ENCODE measurements at places on chromosomes 12 and 14.

- no peaks in the 10 kb centered on the region for H3K36me3 ChIP-seq
- no peaks in the 10 kb centered on the region for H3K4me1 ChIP-seq
- H3K27ac ChIP-seq = no peak overlapping the region
- H3K4me3 ChIP-seq = no peak overlapping the region
- no peak for DNase-seq
These were observed 1.0 kb downstream of the PPP1R36 start for GRCh38 chr14:64550621-64551333.

DNA sequence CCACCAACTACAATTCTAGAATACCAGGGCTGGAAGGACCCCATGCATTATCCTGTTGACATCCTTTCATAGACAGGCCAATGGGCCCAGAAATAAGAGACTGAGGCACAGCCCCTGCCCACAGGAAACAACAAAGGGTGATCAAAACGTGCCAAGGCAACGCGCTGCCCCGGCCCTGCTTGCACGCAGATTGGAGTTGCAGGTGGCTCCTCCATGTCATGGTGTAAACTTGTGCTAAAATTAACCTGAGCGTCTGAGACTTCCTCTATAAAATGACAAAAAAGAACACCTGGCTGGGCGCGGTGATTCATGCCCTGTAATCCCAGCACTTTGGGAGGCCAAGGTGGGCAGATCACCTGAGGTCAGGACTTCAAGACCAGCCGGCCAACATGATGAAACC, 30.1 kb downstream of the SPRING1 start:
- peak overlapping the region; percentile 71 for H3K27ac ChIP-seq
- no peaks in the 10 kb centered on the region for H3K27me3 ChIP-seq
- peak; percentile 71 for DNase-seq
- H3K4me3 ChIP-seq = no peak overlapping the region
- no peaks in the 10 kb centered on the region for H3K36me3 ChIP-seq

DNA sequence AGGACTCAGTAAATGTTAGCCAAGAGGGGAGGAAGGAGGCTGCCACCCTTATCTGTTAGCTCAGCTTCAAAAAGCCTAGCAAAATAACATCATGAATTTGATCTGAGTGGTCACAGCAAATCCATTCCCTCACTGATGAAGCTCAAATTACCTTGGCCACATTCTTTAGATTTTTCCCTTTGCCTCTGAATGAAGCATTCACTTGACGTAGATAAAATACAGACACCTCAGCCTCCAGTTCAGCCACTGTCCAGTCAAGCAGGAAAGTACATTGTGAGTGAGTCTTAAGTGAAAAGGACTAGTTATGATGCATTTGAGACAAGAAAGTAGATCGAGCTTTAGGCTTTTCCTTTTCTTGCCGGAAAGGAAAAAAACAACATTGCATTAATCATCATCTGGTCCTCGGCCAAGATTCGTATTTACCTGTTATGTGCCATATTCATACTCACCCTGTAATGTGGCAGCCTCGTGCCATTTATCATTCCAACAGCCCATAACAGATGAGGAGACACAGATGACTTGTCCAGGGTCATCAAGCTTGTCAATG, 146.5 kb downstream of the ETV6 start:
- peaks cover 7% of the 10 kb centered on the region for H3K4me1 ChIP-seq
- DNase-seq = no peak
- no peaks in the 10 kb centered on the region for H3K27me3 ChIP-seq
- H3K36me3 ChIP-seq = no peaks in the 10 kb centered on the region
- H3K27ac ChIP-seq = no peak overlapping the region
- no peak overlapping the region for H3K4me3 ChIP-seq

DNA sequence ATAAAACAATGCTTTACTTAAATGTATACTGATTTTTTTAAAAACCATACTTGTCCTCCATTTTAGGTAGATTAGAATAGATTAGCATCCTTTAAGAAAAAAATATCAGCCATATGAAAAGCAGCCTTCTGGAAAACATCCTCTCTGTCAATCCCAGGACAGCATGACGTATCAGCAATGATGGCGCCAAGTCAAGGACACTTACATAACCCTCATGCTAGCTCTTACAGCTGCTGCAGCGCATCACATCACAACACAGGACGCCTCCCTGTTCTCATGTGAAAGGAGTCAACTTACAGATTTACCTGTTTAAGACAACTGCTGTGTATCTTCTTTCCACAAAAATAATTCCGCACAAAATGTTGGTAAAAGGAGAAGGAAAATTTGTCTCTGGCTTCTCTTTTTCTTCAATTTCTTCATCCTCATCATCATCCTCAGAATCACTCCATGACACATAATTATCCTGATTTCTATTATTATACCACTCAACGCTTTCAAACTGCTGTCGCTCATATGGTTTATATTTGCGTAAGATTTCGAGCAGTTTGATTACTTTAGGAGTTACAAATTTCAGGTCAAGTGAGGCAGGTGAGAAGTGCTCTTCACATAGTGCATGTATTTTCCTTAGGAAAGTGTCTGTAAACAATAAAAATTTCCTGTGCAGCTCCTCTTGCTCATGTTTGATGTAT, 33.3 kb downstream of the DICER1 start:
- H3K4me1 ChIP-seq = no peaks in the 10 kb centered on the region
- H3K27ac ChIP-seq = no peak overlapping the region
- DNase-seq = no peak
- no peaks in the 10 kb centered on the region for H3K27me3 ChIP-seq

GRCh38 chr12:17134315-17134714, 528.4 kb upstream of the LMO3 start:
- H3K27me3 ChIP-seq = no peaks in the 10 kb centered on the region
- no peaks in the 10 kb centered on the region for H3K36me3 ChIP-seq
- H3K4me3 ChIP-seq = no peak overlapping the region
- no peaks in the 10 kb centered on the region for H3K4me1 ChIP-seq
- H3K27ac ChIP-seq = no peak overlapping the region

GRCh38 chr12:78439666-78440065, 424.9 kb upstream of the SYT1 start:
- no peaks in the 10 kb centered on the region for H3K27me3 ChIP-seq
- no peaks in the 10 kb centered on the region for H3K36me3 ChIP-seq
- no peak for DNase-seq
- H3K4me1 ChIP-seq = no peaks in the 10 kb centered on the region
- no peak overlapping the region for H3K4me3 ChIP-seq

All from MM.1S (cell line).